ENCODE measurements at places on chromosomes 5 and 9.

DNA sequence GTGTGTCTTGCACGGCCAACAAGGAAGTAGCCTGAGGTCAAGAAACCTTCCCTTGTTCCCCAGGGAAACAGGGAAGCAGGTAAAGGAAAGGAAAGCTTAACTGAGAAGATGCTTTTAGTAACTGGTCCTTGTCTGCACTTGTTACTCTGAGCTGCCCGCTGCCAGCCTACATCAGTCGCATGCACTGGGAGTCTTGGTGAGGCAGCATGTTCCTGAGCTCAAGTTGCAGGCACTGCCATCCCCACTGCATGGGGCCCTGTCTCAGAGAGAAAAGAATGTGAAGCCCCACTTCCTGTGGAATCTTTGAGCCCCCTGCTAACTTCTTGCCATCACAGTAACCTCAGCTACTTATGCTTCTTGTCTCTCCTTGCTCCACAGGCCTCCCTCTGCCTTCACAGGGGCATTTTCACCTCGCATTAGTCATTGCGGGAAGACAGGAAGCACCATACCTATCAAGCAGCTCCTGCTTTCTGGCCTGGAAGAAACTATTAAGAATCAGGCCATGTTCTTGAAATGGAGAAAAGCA, 344.1 kb upstream of the ADAMTSL1 start:
- DNase-seq, result no peak

- DNase-seq, result no peak
Measured at GRCh38 chr5:159451197-159452052, 121.1 kb upstream of the IL12B start.

- no peak for DNase-seq
Measured at GRCh38 chr5:168019143-168019542, 272.3 kb upstream of the WWC1 start.

- DNase-seq, result no peak
Measured at GRCh38 chr5:122743261-122743660, 31.6 kb upstream of the SNX2 start.

DNA sequence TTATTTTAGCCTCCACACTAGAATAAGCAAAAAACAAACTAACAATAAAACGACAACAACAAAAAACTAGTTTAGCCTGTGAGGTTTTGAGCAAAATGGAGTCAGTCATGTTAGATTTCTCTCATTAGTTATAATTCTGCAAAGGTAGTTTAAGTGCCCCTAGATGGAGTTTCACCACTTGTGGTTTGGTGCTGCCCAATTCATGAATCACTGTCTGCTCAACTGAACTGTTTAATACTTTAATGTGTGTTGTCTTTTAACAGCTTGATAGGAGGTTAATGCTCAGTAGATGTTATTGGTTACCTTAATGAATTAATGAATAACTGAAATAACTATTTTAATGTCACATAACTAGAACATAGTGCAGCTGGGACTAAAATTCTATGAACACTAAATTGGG, 3.5 kb upstream of the PLAA start:
- DNase-seq, result no peak

DNA sequence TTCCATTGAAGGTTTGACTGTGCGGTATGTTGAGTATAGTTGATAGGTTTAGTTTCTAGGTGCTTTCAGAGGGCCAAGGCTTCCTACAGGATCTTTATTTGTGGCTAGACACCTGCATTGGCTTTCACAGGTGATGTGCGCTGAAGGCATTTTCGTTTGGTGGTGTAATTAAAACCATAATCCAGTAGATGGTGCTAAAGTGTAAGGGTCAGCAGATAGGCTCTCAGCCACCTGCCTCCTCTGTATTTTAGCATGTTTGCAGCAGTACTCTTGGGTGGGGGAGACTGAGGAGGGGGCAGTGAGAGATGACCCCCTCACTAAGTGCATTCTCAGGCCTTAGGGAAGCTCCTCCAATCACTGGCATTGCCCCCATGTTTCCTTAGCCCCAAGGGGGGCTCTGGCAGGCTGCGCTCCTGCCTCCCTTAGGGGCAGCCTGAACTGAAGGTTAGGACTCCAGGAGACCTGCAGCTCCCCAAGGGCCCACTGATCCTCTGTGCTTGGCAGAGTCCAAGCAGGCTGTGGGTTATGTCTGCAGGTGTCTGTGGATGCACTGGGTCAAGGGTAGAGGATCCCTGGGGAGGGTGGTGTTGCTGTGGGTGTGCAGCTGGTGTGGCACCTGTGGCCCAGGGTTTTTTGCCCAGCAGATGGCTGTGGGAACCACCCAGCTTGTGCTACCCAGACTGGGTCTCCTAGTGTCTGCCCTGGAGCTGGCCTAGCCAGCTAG, 23.4 kb downstream of the CDK20 start:
- DNase-seq, result no peak

DNA sequence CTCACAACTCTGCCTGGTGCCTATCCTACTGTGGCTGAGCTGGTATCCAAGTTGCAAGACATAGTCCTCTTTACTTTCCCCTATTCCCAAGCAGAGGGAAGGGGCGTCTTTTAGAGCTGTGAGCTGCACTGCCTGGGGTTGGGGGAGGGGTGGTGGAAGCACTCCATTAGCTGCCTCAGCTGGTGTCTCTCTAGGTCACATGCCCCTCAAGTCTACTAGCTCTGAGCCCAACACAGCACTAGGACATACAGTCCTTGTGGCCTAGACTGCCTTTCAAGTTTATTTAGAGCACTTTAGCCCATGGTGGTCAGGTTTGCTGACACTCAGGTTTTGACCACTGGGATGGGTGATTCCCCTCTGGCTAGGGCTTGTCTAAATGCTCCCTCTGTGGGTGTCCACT, 54.7 kb downstream of the SREK1 start:
- DNase-seq, result no peak

DNA sequence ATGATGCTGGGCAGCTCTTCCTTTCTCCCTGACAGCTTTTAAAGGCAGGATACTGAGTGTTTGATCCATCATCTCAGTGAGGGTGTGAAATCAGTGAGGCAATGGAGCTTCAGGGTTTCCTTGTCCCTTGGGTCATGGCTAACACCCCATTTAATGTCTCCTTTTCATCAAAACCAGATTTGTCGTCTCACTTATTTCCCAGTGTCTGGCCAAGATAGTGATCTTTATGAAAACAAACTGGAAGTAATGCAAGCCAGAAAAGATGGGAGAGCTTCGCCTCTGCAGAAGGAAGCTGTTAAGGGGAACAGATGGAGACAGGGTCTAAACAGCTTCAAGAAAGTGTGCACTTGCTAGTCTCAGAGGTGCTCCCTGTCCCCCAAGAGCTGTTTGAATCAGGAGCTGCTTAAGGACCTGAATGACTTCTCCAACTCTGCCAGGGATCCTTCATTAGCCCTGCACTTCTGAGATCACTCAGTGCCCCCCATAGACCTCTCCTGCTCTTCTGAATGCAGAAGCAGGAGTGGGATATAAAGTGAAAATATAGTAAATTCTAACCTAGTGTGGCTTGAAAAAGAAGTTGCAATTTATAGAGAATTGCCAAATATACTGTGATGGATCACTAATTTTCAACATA, 96.1 kb downstream of the F2RL2 start:
- no peak for DNase-seq

DNA sequence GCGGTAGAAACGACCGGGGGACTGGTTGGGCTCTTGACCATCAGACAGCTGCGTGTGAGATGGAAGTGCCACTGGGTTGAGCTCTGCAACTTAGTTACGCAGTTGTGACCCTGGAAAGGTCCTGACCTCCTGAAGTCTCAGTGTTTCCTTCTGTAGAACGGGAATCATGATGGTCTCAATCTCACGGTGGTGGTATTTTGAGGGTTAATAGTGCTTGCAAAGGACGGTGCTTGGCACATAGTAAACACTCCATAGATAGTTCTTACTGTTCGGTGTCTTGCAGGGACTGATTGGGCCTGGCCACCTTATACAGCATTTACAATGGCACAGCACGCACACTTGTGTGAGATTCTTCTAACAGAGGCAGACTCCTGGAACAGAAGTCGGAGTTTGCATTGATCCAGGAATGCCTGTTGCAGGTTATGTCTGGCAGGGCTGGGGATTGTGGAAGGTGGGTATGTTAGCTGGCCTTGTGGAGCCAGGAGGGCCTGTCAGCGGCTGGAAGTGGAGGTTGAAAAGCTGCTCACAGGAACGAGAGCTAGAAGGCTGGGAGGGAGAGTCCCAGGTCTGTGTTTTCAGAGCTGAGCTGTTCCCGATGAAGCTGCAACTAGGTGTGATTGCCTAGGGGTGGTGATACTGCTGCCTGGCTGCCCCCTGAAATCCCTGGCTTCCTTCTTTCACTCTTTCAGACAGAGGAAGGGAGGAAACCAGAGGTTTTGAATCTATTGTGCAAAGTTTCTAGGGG, 962 bp upstream of the TXN start:
- no peak for DNase-seq

GRCh38 chr9:126893079-126893478, 21.5 kb upstream of the RALGPS1 start:
- no peak for DNase-seq
